ENCODE measurements at places on chromosomes 1 and 21.

GRCh38 chr1:20373764-20374163 lies 83.1 kb downstream of the VWA5B1 start:
- DNase-seq: no peak

DNA sequence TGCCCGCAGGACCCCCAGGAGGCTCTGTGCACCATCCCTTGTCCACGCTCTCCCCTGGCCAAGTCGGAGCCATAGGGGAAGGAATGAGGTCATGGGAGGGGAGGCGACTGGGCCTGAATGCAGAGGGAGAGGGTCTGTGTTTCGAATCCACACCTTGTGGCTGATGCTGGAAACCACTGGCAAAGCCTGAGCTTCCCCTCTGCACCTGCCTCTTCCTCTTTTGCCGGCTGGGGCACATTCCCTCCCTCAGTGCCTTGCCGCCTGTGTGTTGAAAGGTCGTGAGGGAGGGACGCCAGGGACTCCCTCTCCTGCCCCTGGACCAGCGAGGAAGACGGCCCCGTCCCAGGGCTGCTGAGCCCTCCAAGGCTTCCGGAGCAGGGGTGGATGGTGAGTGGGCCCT lies 27.3 kb downstream of the PRDM16 start:
- no peak for DNase-seq

DNA sequence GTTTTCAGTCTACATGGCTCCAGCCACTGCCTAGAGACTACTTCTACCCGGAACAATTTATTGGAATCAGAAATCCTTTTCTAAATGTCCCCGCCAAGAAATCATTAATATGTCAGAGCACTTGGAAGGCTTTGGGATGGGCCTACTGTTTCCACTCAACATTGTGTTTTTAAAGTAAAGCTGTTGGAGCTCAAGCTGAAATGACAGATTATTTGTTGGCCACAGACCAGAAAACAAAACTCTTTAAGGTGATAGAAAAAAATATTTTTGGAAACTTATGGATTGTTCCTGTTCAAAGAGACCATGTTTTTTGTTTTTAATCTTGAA lies 496 bp downstream of the VPS45 start:
- no peak for DNase-seq

DNA sequence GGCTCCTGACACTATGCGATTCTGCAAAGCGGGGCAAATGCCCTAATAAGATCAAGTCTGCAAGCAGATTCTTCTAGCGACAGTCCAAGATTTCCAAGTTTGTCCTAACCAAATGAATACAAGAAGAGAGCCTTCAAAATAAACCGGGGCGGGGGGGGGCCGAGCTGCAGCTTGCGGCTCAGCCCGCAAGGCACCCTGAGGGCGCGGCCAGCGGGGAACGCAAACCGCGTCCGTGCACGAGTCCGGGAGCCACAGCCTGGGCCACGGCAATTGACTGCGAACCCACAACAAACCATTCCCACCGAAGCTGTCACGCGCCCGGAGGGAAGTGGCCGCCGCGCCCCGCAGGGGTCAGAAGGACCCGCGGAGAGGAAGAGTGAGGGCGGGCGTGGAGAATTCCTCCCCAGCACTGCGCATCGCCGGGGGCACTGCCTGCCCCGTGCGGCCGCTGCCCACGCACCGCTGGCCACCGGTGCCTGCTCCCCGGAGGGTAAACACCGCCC lies 687 bp downstream of the TGFBR3 start:
- DNase-seq: peak; percentile 86

GRCh38 chr1:170307426-170307825 lies 161.7 kb downstream of the NTMT2 start:
- no peak for DNase-seq

All from posterior cingulate gyrus (tissue), 11 donors.